ENCODE measurements at places on chromosomes 7 and 10. TPM values are rescaled to one million over a fixed set of nuclear protein-coding genes. Genes with fewer than 3 reads are reported as not detected.

GRCh38 chr10:72695496-72695895, 3.6 kb downstream of the MCU start:
- DNase-seq: no peak
- peaks cover 16% of the 10 kb centered on the region for H3K4me1 ChIP-seq
- no peak overlapping the region for H3K4me3 ChIP-seq
- H3K27ac ChIP-seq: no peak overlapping the region
- H3K27me3 ChIP-seq: no peaks in the 10 kb centered on the region
- H3K36me3 ChIP-seq: no peaks in the 10 kb centered on the region

DNA sequence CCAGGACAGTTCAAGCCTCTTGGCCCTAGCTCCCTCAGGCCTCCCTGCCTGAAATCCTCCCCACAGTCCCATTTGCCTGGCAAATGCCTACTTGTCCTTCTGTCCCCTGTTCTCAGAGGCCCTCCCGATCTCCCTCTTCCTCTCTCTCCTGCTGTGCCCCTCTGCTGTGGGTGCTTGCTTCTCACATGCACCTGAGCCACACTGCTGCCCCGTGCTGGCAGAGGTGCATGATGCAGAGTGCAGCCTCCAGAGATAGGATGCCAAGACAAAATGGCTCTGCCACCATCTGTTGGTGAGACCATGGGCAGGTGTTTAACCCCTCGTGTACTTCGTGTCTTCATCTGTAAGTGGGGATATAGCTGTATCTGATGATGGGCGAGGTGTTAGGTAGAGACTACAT, 158.4 kb downstream of the RGS10 start:
- no peak overlapping the region for H3K4me3 ChIP-seq
- peak overlapping the region; percentile 37 for H3K27ac ChIP-seq
- no peaks in the 10 kb centered on the region for H3K27me3 ChIP-seq
- peaks cover 10% of the 10 kb centered on the region for H3K4me1 ChIP-seq

GRCh38 chr10:69685426-69685801, 55.4 kb downstream of the FAM241B start:
- no peak overlapping the region for H3K4me3 ChIP-seq
- peaks cover 34% of the 10 kb centered on the region for H3K4me1 ChIP-seq
- no peaks in the 10 kb centered on the region for H3K27me3 ChIP-seq
- no peak for DNase-seq
- no peak overlapping the region for H3K27ac ChIP-seq
- no peaks in the 10 kb centered on the region for H3K36me3 ChIP-seq

DNA sequence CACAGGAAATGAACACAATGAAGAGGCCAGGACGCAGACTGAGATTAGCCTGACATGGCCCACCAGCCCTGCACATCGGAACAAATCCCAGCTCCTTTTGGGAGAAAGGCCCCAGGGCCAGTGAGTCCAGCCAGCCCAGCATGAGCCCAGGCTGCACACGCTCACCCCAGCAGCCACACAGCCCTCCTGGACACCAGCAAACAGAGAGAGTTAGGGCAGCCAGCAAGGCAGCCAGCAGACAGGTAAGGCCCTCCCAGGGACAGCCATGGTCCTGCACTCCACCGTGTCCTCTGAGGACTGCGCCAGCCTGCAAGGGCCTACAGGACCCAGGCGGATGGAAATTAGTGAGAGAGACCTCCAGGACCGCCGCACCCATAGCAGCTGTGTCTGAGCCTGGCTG, 8.1 kb upstream of the GRID1 start:
- H3K4me3 ChIP-seq: no peak overlapping the region
- H3K36me3 ChIP-seq: no peaks in the 10 kb centered on the region
- H3K27ac ChIP-seq: no peak overlapping the region
- no peak for DNase-seq
- peaks cover 83% of the 10 kb centered on the region for H3K27me3 ChIP-seq
- H3K4me1 ChIP-seq: peaks cover 4% of the 10 kb centered on the region

GRCh38 chr7:15586266-15586665, 24.5 kb upstream of the AGMO start:
- peaks cover 3% of the 10 kb centered on the region for H3K4me1 ChIP-seq
- no peak overlapping the region for H3K27ac ChIP-seq
- H3K27me3 ChIP-seq: no peaks in the 10 kb centered on the region
- H3K4me3 ChIP-seq: no peak overlapping the region
- H3K36me3 ChIP-seq: no peaks in the 10 kb centered on the region
- no peak for DNase-seq

The IRF5 gene
- total RNA-seq: 2.3 TPM

The INHBA gene
- 6.3 TPM for total RNA-seq

The GTF2IRD2 gene
- total RNA-seq: 17.5 TPM

The LIPN gene
- 0.53 TPM for total RNA-seq

Data from heart right ventricle (tissue), 16 donors.